ENCODE measurements at places on chromosomes 6 and 20.

DNA sequence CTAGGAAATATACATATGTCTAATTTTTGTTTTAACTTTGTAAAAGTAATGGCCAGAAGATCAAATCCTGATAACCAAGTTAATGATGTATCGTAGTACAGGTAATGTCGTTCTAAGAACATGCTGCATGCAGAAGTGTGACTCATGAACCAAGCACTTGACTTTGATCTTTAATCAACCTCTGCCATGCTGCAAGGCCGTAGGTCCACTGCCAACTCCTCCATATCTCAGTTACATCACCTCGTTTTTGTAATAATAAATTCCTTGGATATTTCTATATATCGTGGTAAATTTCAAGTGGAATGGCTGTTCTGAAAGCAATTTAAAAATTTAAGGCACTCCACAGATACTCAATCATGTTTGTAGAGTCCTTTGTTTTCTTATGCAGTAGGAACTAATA, 771.7 kb downstream of the EPHA7 start:
- no peak for DNase-seq

DNA sequence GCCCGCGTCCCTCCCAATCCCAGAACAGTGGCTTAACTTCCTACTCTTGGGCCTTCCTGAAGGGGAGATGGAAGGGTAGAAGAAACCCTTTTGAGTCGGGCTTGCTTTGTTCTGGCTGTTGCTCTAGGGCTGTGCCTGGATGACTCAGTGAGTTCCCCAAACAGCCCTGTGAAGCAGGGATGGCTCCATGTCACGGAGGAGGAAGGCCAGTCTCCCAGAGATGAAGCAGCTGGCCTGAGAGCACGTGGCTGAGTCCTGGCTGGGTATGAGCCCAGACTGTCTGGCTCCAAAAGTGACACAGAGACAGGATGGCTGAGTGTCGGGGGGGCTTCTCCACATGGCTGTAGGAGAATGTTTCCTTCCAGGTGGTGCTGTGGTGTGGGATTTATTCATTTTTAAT, 4.6 kb downstream of the SYTL3 start:
- DNase-seq = no peak

DNA sequence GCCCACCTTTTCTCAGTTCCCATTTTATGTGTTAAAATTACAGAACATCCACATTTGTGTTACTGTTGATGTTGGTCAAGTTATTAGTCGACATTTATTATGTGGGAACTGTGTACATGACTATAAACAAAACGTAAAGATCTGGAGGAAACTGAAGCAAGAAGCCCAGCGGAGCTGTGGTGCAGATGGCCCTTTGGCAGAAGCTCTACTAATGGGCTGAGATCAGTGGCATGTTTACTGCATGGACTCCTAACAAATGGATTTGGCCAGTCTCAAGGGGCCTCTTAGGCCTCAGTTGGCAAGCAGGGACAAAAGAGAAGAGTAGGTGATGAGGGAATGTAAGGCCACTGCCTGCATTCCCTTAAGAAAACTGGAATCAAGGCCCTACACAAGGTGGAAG, 282.1 kb upstream of the TCF21 start:
- no peak for DNase-seq

DNA sequence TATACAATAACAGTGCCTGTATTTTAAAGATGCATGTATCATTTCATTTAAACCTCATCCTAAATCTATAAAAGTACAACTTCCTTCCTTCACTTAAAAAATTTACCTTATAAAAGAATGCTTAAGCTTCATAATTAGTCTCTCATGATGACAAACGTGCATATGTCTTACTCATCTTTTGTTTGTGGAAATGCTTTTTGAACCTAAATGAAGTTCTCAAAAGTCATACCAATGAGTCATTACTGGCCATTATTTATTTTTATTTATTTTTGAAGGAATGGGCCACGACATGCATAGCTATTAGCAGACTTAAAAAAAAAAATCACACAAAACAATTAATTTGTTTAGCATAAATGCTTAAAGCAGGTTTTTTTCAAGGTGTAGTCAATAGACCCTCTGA, 3.7 kb downstream of the TFB1M start:
- no peak for DNase-seq

DNA sequence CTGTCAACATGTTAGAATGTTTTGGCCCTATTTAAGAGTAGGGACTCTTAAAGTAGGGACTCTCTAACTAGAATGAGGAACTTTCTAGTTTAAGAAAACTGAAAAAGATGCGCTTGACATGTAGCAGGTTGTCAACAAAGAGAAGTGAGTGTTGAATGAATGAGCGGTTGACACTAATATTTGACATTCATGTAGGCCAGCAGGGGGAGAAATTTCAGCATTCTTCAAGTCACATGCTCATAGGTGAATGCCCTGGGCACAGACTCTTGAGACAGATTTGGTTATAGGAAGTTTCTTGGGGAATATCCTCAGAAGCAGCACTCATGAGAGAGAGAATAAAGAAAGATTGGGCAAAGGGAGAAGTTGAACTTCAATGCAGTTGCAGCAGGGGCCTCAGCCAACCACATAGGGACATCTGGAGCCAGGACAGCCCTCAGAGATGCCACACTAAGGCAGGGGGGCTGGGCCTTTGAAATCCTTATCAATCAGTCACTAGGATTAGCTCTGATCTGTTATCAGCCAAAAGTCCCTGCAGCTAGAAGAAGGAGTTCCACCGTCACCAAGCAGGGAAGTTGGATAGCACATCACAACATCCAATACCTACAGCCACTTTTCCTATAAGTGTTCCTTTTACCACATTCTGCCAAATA, 145.1 kb upstream of the FKBP1C start:
- DNase-seq = no peak

DNA sequence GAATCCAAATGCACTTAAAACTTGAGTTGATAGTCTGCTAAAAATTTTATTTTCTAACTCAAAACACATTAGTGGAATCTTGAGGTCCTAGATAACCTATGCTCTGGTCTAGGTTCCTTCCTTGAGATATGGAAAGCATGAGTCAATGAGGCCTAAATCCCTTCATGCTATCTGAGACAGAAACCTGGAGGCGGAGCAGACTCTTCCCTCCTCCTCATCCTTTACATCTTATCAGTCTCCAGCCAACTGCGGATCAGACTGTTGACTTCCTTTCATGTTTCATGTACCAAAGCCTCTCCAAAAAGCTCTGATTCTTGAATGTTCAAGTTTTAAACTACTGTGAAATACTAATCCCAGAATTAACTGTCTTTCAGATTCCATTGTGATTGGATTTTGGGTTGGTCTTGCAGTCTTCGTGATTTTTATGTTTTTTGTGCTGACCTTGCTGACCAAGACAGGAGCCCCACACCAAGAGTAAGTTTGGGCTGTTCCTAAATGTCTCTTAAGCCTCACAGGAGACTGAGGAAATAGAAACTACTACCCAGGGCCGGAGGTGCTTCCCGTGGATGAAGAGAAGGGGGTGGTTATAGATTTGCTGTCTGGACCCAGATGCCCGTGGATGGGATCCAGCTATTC, 29.1 kb downstream of the MRAP2 start:
- DNase-seq = no peak

DNA sequence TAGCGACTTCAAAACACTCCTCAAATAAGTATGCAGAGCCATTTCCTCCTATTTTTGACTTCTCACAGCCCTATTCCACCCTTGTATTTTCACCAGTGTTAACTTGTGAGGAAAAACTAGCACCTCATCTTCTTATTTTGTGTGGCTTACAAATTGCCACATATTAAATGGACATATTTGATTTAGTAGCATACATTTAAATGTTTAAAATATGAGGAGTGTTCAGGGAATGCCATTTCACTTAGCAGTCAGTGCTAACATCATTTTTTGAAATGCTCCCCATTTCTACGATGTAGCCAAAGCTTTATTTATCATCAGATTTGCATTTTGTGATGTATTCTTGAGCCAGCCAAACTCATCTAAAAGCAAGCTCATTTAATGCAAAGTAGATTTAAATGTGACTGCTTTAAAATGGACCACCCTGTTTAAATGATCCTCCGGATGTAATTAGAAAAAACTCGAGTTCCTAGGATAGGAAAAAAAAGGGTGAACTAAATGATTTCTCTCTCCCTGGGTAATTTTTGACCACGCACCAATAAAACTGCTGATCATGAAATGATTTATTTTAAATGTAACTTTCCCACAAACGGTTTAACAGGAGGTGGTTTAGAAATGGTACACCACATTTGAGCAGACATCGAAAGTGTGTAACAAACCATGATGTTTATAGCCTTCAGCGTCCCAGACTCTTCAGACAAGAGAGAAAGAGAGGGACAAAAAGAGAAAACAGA, 172.6 kb downstream of the CD83 start:
- DNase-seq = no peak

- no peak for DNase-seq
Observed at GRCh38 chr20:33399924-33400323, 1.4 kb downstream of the CDK5RAP1 start.

- DNase-seq = no peak
Observed at GRCh38 chr20:33852626-33853506, 41.7 kb downstream of the CHMP4B start.

- DNase-seq = no peak
Observed at GRCh38 chr6:20117474-20117873, 94.8 kb downstream of the MBOAT1 start.

DNA sequence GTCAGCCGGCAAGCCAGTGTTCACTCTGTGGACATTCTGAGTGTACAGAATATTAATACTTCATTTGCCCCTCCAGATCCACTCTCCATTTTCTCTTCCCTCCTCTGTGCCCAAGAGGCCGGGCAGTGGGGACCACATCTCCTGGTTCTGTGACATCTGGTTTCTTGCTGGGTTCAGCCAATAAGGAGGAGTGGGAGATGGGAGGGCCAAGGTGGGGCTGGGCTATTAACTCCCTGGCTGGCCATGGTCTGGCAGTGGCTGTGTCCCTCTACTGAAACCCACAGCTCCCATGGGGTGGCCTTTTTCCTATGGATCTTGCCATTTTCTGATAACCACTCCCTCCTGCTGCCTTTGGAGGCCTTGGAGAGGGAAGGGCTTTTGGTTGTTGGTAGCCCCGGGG, 30.0 kb upstream of the SALL4 start:
- no peak for DNase-seq

GRCh38 chr6:75748003-75748742, 866 bp upstream of the MYO6 start:
- DNase-seq = no peak

DNA sequence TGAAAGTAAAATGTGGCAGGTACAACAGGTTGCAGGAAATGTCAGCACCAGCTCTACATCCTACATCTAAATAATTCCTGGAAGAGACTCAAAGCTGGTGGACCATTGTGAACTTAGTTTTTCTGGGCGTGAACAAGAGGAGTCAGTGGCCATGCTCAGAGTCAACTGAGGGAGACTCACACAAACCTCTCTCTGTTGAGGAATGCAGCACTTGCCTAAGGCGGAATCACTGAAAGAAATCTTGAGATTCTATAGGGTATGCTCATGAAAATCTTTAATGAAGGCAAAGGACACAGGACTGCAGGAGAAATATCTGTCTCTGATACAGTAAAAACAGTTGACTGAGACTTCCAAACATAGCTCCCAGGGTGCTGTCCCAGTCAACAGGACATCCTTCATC, 22.5 kb downstream of the SLC17A4 start:
- DNase-seq = no peak

DNA sequence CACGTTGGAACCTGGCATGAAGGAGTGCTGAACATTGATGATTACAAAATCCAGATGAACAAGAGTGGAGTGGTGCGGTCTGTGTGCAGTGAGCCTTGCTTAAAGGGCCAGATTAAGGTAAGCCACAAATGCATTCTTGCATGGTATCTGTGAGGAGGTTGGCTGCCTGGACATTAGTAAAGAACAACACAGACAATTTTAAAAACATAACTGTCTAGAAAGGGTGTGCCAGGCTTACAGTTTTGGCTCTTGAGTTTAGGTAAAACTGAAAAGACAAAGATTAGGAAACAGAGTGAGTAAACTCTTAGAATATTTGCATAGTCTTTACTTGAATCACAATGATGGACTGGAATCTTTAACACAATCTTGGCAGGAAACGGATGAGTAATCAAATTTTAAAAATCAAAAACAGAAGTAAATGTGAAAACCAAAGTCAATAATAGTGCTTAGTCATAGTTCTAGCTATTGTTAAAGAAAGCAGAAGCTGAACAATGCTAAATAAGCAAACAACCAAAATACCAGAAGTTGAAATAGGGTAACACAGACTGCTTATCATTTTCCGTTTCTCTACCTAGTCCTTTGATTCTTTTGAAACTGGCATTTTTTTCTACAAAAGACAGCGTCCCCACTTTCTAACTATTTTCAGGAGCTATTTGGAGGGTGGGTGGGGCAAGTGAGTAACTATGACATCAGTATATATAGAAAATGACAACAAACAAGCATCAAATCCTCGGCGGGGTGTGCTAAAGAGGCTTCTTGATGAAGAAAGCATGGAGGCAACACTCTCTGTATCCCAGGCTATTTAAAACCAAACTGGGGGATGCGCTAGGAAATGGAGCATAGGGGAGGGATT, 185.8 kb upstream of the RAB32 start:
- DNase-seq = no peak

- no peak for DNase-seq
Observed at GRCh38 chr6:146898069-146898887, 299.5 kb downstream of the ADGB start.

DNA sequence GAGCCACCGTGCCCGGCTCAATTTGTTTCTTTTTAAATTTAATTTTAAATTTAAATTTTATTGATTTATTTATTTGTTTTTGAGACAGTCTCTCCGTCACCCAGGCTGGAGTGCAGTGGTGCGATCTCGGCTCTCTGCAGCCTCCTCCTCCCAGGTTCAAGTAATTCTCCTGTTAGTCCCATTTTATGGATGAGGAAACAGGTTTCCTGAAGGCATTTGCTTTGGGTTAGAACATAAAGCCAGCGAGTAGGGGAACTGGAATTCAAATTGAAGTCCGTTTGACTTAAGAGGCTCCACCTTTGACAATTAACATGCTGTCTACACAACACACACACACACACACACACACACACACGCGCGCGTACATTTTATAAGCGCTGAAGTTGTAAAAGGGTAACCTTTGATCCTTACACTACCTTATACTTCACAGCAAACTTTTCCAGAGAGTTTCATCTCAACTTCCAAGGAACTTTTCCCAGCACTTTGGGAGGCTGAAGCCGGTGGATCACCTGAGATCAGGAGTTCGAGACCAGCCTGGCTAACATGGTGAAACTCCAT, 232.0 kb downstream of the BCAS1 start:
- DNase-seq = no peak

DNA sequence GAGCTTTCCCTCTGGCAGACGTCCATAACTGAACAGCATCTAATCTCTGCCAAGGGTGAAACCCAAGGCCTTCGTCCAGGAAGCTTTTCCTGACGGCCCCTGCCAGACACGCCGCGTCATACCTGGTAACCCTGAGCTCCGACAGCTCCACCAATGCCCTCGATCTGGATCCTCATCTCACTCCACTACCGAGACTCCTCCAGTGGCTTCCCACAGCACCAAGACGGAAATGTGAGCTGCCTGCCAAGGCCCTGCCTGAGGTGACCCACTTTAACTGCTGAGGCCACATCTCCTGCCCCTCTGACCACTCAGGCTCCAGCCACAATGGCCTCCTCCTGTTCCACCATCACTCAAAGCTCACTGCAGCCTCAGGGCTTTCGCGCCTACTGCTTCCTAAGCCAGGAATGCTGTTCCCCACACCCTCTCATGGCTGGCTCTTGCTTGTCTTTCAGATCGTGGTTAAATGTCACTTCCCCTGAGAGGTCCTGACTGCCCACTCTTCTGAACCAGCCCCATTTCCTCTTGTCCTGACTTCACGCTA, 143.2 kb downstream of the PREX1 start:
- no peak for DNase-seq

GRCh38 chr20:20303320-20303719, 64.6 kb upstream of the INSM1 start:
- no peak for DNase-seq

GRCh38 chr6:10413850-10414738, 780 bp downstream of the TFAP2A start:
- DNase-seq = no peak
